Stomach (tissue), 19 donors: ENCODE measurements at places on chromosomes 4 and X. TPM values are rescaled to one million over a fixed set of nuclear protein-coding genes. Genes with fewer than 3 reads are reported as not detected.

NPY2R gene
- total RNA-seq, result 1.8 TPM

- H3K4me3 ChIP-seq, result no peak overlapping the region
- H3K27me3 ChIP-seq, result no peaks in the 10 kb centered on the region
- no peaks in the 10 kb centered on the region for H3K36me3 ChIP-seq
- H3K27ac ChIP-seq, result no peak overlapping the region
Observed at GRCh38 chrX:88284844-88285243, 462.2 kb upstream of the CPXCR1 start.

- H3K36me3 ChIP-seq, result no peaks in the 10 kb centered on the region
- no peaks in the 10 kb centered on the region for H3K4me1 ChIP-seq
- H3K27ac ChIP-seq, result no peak overlapping the region
- DNase-seq, result no peak
- no peak overlapping the region for H3K4me3 ChIP-seq
Observed at GRCh38 chr4:25938366-25938765, 24.3 kb downstream of the SMIM20 start.

DNA sequence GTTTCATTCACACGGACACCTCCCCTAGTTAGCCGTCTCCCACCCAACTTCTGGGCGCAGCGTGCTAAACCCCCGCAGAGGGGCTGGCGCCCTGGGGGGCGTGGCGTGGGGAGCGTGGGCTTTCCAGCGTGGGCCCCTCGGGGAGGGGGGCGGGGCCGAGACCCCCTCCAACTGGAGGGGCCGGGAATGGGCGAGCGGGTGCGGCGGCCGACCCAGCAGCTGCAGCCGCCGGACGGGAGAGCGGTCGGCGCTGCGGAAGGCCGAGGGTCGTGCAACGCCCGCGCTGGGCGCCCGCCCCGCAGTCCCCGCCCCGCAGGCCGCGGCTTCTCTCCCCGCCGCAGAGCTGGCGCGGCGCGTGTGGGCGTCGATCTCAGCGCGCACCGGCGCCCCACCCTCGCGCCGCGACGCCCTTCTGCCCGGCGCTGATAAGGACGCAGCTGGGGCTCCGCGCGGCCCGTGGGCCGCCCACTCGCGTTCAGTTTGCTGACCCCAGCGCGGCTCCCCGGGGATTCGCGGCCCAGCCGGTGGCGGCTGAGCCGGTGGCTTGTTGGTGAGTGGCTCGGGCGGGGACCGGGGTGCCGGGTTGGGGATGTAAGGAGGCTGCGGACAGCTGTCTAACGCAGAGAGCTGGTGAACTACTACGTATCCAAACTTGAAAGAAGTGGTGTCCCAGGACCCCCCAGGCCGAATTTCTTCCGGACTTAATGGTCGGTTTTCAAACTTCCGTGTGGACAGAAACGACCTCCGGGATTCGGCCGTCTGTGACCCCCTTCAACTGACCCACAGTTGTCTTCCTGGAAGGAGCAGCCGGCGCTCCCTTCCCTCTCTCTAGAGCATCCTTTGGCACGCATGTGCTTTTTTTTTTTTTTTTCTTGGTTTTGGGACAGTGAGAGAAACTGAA, 1.5 kb downstream of the FHDC1 start:
- H3K4me1 ChIP-seq, result peaks cover 35% of the 10 kb centered on the region
- H3K4me3 ChIP-seq, result peak overlapping the region; percentile 84
- H3K27ac ChIP-seq, result peak overlapping the region; percentile 90
- H3K27me3 ChIP-seq, result peaks cover 16% of the 10 kb centered on the region

TEC gene
- 4.2 TPM for total RNA-seq

GRCh38 chr4:37827030-37827685, 672 bp downstream of the PGM2 start:
- DNase-seq, result peak; percentile 27
- H3K4me3 ChIP-seq, result peak overlapping the region; percentile 90
- peaks cover 17% of the 10 kb centered on the region for H3K36me3 ChIP-seq
- H3K4me1 ChIP-seq, result peaks cover 15% of the 10 kb centered on the region
- H3K27ac ChIP-seq, result peak overlapping the region; percentile 88

DNA sequence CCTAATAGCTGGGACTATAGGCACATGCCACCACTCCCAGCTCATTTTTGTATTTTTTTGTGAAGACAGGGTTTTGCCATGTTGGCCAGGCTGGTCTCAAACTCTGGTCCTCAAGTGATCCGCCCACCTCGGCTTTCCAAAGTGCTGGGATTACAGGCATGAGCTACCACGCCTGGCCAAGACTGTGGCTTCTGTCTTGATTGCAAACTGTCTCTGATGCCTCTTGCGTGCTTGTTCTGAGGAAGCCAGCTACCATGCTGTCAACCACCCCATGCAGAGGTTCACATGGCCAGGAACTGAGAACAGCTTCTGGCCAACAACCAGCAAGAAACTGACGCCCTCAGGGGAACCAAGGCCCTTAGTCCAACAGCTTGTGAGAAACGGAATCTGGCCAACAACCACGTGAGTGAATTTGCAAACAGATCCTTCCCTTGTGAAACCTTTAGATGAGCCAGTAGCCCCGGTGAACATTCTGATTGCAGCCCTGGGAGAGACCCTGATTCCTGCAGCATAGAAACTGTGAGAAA, 71.2 kb downstream of the SUPT20HL2 start:
- peak; percentile 27 for DNase-seq
- H3K27ac ChIP-seq, result peak overlapping the region; percentile 20
- no peaks in the 10 kb centered on the region for H3K4me1 ChIP-seq
- no peaks in the 10 kb centered on the region for H3K36me3 ChIP-seq
- H3K27me3 ChIP-seq, result peaks cover 4% of the 10 kb centered on the region

DNAAF6 gene
- not detected for total RNA-seq

PRDM8 gene
- 5.1 TPM for total RNA-seq

GRCh38 chrX:81390237-81390636, 188.3 kb downstream of the SH3BGRL start:
- H3K36me3 ChIP-seq, result no peaks in the 10 kb centered on the region
- no peaks in the 10 kb centered on the region for H3K4me1 ChIP-seq
- H3K27ac ChIP-seq, result no peak overlapping the region
- no peaks in the 10 kb centered on the region for H3K27me3 ChIP-seq
- H3K4me3 ChIP-seq, result no peak overlapping the region
- DNase-seq, result no peak

DNA sequence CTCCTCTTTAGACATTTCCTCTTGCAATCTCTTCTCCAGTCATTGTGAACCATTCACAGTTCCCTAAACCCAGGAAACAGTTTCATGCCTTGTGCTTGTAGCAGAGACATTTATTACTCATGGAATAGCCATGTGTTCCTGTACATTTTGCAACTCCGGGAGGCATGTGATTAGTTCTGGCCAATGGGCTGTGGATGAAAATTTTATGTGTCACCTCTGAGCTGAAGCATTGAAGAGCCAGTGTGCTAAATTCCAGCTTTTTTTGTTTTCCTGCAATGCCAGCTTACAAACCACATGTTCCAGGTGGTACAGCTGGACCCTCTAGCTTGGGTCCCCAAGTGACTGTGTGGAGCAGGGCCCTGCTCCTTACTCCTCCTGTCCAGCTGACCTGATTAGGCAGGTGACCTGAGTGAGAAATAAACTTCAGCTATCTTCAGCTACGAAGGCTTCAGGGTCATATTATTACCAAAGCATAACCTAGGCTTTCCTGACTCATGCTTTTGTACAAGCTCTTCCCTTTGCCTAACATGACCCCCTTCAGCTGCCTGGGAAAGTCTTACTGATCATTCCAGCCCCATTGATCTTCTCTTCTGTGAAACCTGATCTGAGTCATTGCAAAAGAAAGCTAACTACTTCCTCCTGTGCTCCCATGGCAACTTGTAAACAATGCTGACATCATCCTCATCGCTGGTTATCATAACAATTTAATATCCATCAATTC, 200.4 kb downstream of the PTTG2 start:
- H3K27ac ChIP-seq, result peak overlapping the region; percentile 70
- H3K4me3 ChIP-seq, result no peak overlapping the region
- peaks cover 24% of the 10 kb centered on the region for H3K4me1 ChIP-seq

DNA sequence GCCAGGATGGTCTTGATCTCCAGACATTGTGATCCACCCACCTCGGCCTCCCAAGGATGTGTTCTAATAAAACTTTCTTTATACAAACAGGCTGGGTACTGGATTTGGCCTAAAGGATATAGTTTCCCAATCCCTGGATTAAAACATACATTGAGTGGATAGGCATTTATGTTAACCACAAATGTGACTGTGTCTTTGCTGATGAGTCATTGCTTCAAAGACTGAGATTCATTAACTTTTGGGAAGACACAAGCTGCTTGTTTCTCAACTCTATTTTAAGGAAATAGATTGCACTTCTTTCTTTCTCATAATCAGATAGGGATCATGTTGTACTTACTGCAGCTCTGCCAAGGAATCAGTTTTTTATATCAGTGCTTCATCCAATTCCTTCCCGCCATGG, 131.3 kb upstream of the AGA start:
- H3K4me1 ChIP-seq, result no peaks in the 10 kb centered on the region
- H3K4me3 ChIP-seq, result no peak overlapping the region
- no peak for DNase-seq
- H3K27ac ChIP-seq, result no peak overlapping the region

DNA sequence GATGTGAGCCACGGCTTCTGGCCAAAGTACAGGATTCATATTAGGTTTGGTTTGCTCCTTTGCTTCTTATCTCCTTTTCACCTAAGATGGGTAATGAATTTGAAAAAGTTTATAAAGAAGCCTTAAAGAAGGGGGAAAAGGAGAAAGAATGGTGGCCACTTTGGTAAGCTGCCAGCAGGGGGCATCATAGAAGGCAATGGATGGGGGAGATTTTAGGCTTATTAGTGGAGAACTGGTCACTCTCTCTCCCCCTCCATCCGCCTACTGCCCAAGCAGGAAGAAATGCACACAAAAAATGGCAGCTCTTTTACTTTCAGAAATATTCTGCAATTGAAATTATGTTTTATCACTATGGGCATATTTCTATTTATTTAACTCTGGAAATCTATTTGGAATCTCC, 32.0 kb downstream of the SPARCL1 start:
- H3K4me3 ChIP-seq, result no peak overlapping the region
- H3K27ac ChIP-seq, result no peak overlapping the region
- peaks cover 15% of the 10 kb centered on the region for H3K36me3 ChIP-seq
- no peaks in the 10 kb centered on the region for H3K27me3 ChIP-seq

GRCh38 chrX:39890807-39891206, 207.0 kb downstream of the BCOR start:
- H3K27ac ChIP-seq, result no peak overlapping the region
- no peak overlapping the region for H3K4me3 ChIP-seq
- no peaks in the 10 kb centered on the region for H3K36me3 ChIP-seq
- DNase-seq, result no peak
- H3K27me3 ChIP-seq, result no peaks in the 10 kb centered on the region
- H3K4me1 ChIP-seq, result peaks cover 7% of the 10 kb centered on the region

DNA sequence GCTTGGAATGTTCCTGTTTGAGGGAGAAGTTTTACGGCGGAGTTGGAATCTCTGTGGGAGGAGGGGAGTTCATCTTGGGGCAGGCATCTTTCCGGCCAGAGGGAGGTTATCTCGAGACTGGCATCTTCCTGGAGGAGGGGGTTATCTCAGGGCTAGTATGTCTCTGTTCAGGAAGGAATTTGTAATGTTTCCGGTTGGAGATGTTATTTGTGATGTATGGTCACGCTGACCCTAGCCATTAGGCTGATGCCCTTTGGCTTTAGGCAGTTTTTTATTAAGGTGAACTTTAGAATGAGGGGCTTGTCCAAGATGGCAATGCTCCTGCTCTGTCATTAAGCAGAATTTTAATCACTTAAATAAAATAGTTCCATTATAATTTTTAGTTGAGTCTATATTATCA, 449.7 kb downstream of the PCDH10 start:
- no peaks in the 10 kb centered on the region for H3K27me3 ChIP-seq
- no peak overlapping the region for H3K4me3 ChIP-seq
- H3K4me1 ChIP-seq, result no peaks in the 10 kb centered on the region

GRCh38 chr4:71604785-71605184, 179.1 kb downstream of the GC start:
- no peak overlapping the region for H3K4me3 ChIP-seq
- DNase-seq, result no peak
- H3K27ac ChIP-seq, result no peak overlapping the region
- H3K36me3 ChIP-seq, result no peaks in the 10 kb centered on the region
- no peaks in the 10 kb centered on the region for H3K27me3 ChIP-seq

GRCh38 chr4:16104520-16104919, 20.7 kb upstream of the PROM1 start:
- no peak overlapping the region for H3K27ac ChIP-seq
- H3K36me3 ChIP-seq, result no peaks in the 10 kb centered on the region
- DNase-seq, result no peak
- H3K27me3 ChIP-seq, result no peaks in the 10 kb centered on the region

DNA sequence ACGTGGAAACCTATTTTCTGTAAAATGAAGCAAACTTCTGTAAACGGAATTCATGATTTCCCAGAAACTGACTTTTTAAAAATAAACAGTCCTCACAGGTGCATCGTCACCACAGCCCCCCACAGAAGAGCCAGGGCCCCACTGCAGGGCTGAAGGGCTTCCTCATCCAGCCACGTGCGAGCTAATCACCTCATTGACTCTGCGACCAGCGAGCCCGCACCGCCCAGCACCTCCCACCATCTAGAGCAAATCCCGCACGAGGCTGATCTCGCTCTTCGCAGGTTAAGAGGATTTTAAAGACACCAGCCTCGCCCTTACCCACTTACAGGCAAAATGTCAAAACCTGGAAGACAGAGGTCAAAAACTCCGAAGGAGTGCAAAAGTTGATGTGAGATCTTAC, 14.8 kb downstream of the PPP2R3B start:
- H3K4me1 ChIP-seq, result peaks cover 15% of the 10 kb centered on the region
- H3K27me3 ChIP-seq, result peaks cover 36% of the 10 kb centered on the region
- no peaks in the 10 kb centered on the region for H3K36me3 ChIP-seq
- DNase-seq, result no peak
- no peak overlapping the region for H3K27ac ChIP-seq

DNA sequence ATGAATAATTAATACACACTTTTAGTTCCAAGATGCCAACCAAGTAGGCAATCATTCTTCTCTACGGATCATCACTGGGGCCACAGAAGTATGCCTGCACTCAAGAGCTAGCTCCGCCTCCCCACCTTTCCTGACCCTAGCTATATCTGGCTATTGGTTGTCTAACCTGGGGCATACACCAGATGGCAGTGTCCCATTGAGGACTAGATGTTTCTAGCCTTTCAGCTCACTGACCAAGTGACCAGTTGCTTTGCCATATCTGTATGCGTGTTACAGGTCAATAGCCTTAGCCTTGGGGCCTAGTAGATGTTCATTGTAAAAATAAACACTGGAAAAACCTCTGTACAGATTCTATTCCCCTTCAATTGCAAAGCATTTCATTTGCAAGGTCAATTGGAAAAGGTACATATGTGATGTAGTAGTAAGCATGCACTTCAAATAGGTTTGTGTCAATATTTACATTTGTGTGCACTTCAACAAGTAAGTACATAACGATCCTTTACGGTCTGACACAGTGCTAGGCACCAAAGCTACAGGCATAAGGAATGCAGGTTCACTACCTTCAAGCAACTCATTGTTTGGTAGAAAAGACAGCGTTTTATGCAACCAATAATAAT, 521.7 kb downstream of the PPARGC1A start:
- H3K27ac ChIP-seq, result peak overlapping the region; percentile 26
- H3K4me1 ChIP-seq, result peaks cover 11% of the 10 kb centered on the region
- H3K27me3 ChIP-seq, result no peaks in the 10 kb centered on the region
- H3K4me3 ChIP-seq, result no peak overlapping the region
